NCI-H510A treated with DMSO at 0.1 percent for 48 hours (cell line): ENCODE measurements at places on chromosomes 3 and 15.

GRCh38 chr3:190048932-190049441 lies 71.7 kb downstream of the P3H2 start:
- no peak for DNase-seq

DNA sequence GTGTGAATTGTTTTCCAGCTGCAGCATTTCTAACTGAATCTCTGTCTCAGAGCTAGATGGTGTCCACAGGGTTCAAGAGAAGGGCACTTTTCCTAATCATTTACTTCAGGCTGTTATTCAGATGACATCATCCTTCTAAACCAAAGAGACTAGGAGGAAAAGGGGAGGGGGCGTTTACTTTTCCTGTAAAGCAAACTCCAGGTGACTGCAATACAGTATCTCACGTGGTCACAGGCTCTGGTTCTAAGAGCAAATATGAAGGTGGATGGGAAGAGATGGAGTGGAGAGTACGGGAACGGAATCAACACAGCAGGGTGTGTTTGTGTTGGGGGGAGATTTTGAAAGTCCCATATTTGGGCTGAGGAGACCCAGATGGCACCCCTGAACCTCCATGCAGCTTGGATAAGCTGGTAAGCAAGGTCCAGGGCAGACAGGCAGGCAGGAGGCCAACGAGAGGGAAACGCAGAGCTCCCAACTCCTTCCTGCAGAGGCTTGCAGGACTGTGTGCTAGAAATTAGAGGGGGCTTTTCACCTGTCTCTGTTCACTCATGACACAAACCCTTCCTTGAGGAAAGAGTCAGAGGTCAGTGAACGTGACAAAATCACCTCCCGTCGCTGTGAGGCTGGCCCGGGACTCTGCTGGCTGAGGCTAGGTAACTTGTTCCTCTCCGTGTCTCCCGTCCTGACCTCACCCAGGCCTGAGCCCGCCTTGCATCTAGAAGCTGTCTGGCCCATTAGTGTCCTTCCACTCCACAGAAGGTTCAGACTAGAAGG lies 151.2 kb downstream of the OPA1 start:
- peak; percentile 98 for DNase-seq

DNA sequence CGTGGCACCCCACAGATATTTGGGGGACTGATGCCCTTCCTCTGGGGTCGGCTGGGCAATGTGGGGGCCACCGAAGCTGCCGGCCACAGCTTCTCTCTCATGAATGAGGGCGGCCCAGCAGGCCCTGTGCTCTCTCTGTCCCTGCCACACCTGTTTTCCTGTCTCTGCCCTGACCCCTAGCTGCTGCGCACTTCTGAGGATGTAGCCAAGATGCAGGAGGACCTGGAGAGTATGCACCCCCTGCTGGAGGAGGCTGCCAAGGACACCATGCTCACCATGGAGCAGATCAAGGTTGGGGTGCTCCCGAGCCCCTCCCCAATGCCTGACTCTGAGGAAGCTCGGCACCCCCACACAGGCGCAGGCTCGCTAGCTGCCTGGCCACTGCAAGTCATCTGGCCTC lies 59.7 kb downstream of the SEMA3G start:
- peak; percentile 10 for DNase-seq

- DNase-seq, result no peak
Measured at GRCh38 chr3:31936420-31937060, 44.5 kb downstream of the OSBPL10 start.

DNA sequence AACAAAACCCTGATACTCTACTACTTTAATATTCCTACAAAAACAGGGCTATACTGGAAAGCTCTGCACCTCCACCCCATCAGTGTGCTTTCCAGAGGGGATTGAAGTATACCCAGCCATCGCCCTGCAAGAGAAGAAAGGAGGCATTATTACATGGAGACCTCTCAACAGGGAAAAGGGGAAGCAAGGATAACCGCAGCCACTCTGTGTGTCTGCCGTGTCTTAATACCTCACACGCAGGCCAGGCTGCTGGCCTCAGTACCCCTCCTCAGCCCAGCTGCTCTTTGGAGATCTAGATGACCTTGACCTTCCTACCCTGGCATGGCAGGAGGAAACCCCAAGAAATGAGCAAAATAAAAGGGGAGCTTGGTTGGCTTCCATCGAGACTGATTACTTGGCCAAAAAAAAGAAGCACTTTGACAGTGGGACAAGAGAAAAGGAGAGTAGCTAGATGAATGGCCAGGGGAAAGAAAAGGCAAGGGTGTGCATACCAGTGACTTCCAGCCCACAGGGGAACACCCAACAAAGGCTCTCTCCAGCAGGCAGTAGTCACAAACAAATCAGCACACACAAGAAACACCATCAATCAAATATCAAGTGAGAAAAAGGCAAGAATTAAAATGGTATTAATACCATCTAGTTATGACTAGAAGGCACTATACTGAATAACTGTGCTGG lies 129.4 kb downstream of the STT3B start:
- no peak for DNase-seq

- no peak for DNase-seq
Measured at GRCh38 chr15:65730549-65731172, 61.4 kb downstream of the DENND4A start.

DNA sequence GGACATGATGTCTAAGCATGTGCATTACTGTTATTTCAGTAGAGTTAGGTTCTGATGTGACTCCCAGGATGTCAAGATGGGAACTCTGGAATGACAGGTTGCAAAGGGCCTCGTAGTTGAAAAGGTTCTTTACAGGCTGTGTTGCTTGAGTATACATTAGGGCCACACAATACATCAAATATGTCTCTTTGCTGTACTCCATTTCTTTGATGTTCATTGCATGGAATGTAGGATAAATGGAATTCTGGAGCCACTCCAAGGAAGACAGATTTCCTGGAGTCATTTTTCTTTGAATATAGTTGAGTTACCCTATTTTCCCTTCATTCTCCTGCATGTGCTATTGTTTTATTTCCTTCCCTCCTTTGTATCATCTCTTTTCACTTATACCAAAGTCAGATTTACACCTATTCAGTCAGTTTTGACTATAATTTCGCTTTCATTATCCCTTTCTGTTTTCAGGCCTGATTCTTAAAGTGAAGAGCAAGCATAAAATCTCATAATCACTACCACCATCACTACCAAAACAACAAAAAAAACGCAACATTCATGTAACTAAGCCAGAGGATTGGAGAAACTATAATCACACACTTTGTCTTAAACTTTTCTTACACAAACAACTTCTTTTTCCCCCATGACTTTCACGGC lies 61.2 kb upstream of the PTX3 start:
- no peak for DNase-seq

DNA sequence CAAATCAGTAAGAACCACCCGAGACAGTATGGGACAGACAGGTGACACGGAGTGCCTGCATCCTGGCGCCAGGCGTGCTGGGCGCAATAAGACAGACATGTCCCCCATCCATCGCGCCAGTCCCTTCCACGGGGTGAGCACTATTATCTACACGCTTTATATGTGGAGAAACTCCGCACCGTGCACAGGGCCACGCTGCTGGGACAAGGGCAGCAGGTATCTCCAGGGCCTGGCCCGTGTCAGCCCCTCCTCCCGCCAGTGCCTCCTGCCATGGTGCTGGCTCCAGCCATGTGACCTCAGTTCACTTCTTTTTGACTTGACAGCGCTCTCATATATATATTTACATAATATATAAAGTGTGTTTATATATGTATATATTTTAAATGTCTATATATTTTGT lies 42.6 kb downstream of the TNK2 start:
- no peak for DNase-seq

DNA sequence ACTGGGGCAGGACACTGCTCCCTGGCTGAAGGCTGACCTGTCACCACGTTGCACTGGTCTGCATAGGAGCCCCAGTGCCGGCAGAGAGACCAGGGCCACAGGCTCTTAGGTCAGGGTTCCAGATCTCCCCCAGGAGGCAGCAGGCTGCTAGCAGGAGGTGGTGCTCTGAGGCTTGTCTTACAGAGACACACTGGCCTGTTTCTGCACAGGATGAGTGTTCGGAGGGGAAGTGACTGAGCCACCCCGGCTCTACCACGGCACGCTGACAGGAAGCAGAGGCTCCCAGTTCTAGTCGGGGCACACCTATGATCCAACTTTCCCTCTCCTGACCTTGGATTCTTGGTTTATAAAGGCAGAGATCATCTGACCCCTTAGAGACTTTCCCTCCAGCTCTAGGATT lies 8.6 kb downstream of the FBXL22 start:
- no peak for DNase-seq

DNA sequence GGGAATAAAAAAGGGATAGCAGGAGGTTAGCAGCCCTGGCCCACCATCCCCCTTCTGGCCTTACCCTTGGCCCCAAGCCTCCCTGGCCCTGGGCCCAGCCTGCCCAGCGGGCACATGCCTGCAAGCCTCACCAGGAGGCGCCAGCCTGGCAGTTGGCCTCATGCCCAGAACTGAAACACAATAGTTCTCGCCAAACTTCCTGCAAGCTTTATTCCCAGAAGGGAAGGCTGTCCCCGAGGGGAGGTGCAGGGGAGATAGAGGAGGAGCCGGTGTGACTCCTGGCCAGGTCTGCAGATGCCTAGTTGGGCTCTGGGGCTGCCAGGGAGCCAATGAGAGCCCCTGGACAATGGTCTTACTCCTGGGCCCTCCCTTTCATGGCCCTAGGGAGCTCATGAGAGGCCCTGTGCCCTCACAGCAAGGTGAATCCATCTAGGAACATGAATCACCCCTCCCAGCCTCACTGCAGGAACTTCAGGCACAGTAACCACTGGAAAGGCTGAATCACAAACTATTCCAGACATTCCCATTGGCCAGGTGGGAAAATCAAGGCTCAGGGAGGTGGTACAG lies 4.0 kb downstream of the CCDC33 start:
- peak; percentile 91 for DNase-seq

- no peak for DNase-seq
Measured at GRCh38 chr15:61097852-61098251, 131.2 kb downstream of the RORA start.

DNA sequence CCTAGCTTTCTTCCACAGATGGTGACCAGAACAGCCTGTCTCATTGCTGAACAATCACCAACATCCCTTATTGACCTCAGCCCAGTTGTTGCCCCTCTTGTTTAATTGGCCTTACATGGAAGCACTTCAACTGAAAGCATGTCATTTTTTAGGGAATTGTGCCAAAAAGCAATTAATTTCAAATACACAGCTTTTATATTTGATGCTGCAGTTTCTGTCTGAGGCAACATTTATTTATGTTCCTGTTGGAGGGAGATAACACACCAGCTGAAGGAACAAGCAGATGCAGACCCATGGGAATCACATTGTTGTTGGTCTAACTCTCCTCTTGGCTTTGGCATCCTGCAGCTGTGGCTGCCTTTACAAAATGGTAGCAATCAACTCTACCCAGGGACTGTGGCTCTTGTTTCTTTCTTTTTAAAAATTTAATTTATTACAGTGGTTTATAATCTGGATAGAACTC lies 498.1 kb upstream of the RGMA start:
- DNase-seq, result no peak

DNA sequence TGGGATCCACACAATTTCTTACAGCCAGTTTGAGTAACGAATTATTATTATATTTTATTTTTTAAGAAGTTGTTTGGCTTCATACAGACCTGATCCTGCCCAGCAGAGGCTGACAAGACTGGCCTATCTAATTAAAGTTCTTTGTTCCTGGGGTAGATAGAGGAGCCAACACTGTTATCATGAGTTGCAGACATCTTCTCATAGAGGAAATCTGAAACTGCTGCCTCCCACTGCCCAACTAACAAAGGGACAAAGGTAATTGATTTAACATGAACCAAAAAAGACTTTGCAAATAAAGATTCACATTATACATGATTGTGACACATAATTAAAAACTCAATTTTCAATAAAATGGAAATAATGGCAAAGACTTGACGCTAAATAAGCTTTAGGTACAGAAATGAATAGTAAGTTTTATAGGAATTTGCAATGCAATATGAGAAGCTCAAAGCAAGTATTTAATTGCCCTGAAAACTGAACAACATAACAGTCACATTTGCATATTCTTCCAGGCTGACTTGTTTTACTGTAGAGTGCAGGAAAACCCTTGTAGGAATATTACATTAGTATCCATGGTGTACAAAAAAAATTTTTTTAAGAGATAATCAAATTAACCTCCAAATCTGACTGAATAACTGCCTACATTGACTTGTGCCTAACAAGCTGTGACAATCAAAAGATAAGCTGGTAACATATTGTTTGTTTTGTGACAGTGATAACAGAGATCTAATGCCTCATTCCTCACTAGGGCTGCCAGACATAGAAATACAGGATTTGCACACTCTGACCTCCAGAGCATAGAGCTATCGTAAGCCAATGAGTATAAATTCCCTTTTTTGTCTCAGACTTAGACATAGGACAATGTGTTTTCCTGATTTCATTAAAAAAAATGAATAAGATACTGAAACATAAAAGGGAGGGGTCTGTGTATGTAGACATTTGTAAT lies 273.2 kb downstream of the MFSD1 start:
- DNase-seq, result no peak

- peak; percentile 85 for DNase-seq
Measured at GRCh38 chr3:35664460-35664919, 25.2 kb downstream of the ARPP21 start.

DNA sequence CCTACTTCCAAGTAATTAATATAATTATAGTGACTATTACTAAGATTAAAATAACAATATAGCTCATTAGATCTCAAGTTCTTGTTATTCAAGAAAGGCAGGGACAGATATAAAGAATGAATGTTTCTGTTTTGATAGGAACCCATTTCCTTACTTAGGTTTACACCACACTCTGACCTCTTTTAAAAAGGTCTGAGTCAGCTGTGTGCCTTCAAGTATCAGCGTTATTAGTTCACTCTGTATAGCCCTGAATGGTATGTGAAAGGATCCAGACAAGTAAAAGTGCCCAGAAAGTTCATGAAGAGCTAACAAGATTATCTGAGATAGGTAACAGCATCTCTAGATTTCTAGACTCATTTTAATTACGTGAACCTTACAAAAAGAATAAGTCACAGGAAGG lies 28.9 kb downstream of the PDCD10 start:
- DNase-seq, result no peak
